ENCODE measurements at places on chromosomes 7 and 10.

DNA sequence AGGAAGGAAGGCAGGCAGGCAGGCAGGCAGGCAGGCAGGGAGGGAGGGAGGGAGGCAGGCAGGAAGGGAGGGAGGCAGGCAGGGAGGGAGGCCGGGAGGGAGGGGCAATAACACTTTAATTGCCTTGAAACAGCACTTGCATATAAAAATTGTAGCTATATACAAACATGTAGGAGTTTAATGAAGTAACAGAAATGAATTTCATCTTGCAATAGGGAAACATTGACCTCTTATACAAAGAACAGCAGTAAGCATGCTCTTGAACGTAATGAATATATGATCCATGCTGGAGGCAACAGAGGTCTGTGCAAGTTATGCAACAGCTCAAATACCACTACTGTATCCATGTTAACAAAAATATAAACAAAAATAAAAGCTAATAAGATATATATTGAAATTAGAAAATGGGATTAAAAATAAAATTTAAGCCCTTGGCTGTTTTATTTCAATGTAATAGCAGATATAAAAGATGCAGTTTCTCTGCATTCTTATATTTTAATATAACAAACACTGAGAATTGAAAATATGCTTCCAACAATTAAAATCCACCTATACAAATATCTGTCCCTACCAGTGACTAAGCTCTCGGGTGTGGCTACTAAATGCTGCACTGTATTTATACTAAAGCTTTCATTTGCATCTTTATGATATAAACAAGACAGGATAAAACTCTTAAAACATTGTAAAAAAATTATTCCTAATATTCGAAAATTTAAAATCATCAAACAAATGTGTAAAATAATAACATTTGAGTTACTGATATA is 50.3 kb downstream of the CACNA2D1 start:
- no peak for DNase-seq

GRCh38 chr7:120360918-120361317 is 87.9 kb downstream of the KCND2 start:
- no peak for DNase-seq

- DNase-seq: no peak
Observed at GRCh38 chr10:26881600-26882331, 21.0 kb upstream of the ABI1 start.

DNA sequence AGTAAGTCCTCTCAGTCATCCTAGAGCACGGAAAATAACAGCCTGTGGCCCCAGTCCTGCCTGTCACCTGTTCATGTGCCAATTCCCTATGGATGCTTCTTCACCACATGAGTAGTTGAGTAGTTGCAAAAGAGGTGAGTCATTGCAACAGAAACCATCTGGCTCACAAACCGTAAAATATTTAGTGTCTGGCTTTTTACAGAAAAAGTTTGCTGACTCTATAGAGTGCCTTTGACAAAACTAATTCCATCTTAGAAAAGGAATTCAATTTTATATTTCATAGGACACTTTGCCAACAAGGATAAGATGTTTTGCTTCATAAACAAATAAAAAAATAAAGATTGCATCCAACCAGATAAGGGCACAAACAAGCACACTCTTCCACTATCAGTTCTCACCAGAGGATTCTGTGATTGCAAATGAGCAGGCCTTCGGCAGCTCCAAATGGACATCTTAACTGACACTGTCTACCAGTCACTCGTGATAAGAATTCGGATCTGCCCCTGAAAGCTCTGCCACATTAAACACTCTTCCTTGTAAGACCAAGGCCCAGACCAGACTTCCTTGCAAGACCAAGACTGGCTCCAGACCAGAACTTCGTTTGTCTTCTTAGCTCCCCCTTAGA is 242.7 kb upstream of the SEMA3C start:
- DNase-seq: no peak

DNA sequence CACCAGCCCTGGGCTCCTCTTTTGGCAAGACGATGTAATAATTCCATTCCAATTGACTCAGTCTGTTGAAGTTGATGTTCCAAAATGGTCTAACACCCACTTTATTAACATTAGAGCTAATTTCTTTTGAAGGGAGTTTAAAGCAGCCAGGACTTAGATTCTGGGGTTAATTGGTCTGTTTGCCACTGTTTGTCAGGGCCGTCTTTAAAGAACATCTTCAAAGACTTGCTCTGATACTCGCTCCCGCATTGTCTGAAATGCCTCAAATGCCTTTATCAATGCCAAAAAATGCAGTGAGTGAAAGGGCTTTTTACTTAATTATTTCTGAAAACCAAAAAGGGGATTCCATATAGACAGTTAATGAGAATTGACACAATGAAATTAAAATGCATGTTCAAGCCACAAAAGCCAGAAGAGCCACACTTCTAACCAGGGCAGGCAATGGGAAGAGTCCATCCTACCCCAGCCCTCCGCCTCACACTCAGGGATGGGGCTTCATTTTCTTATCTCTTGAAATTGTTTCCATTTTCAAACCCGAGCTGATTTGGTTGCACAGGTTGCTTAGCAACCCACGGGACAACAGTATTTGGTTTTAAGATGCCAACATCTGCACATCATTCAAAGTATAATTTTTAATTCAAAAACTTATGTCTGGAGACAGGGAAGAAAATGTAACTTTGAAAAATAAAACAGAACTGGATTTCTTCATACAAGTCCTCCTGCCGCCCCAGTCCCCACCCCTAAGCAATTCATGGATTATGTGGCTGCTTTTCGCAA is 163.0 kb downstream of the FGFR2 start:
- no peak for DNase-seq

DNA sequence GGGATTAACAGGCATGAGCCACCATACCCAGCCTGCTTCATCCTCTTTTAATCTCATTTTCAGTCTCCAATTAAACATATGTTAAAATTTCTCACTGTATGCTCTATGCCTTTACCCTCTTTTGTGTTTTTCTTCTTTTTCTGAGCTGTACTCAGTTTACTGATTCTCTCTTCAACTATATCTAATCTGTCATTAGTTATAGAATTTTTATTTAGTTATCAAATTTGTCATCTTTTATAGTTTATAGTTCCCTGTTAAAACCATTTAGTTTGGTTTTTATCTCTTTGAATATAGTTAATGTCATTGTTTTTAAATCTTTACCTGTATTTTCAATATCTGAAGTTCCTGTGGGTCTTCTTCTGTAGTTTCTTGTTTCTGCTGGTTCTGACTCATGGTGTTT is 93.3 kb downstream of the KAT6B start:
- no peak for DNase-seq

DNA sequence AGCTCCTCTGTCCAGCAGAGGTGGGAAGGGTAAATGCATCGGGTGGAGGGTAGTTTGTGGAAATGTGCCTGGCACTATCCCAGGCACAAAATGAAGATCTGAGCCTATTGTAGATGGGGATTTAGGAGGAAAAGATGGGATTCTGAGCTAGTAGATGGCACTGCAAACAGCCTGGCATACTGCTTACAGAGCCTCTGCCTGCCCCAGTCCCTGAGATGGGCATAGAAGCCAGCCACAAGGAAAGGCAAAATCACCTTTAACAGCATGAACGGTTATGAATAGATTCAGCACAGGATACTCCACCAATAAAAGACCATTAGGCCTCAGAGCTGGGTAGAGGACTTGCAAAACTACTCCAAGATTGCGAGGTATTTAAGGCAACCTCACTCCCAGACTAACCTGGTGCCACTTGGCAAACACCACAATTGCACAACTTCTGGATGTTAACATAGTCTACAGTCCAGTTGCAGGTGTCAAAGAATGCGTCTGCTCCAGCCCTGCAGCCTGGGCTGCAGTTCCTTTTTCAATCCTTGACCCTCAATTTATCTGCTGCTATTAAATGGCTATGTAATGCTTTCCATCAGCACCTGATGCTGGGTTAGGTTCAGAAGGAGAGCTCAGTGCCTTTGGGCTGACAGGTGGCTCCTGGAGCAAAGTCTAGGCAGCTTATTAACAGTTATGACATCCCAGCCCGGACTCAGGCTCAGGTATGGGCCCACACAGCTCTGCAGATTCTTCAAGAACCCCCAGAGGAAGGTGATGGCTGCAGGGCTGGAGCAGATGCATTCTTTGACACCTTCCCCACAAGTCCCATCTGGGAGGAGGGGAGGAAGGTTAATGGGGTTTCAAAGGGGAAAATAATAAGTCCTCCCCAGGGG is 34.0 kb downstream of the CDHR3 start:
- DNase-seq: no peak

DNA sequence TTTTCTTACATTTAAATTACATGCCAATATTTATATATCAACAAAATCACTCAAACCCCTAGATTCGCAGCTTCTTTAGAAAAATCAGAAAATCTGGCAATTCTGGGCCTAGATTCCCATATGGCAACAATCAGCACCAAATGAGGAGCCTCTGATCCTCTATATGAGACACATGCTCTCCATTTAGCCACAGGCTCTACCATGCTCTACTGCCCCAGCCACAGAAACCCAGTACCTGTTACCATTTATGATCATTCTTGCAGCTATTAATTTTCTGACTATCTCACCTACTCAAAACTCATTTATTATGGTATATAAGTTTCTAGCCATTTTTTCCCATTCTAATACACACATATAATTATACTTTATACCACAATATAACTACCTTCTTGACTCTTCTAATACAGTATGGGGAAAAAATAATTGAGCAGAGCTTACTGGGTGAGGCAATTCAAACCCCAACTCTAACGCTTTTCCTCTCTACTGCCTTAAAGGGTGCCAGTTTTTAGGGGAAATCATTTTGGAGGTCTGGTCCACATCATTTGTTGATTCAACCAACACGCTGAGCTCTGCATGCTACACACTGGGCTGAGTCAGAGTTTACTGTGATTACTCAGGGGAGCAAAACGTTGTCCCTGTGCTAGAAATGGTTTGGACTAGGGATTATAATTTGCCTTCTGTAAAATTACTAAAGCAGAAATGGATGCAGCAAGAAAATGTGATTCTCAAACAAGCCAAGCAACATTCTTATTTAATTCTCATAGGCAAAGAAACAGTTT is 11.6 kb downstream of the PDLIM1 start:
- DNase-seq: no peak

GRCh38 chr7:6622134-6622710 is 6.8 kb downstream of the ZNF853 start:
- DNase-seq: no peak

GRCh38 chr7:37341033-37341630 is 107.5 kb downstream of the ELMO1 start:
- no peak for DNase-seq

GRCh38 chr10:69338547-69339450 is 60.5 kb downstream of the HK1 start:
- no peak for DNase-seq

All from uterus (tissue), 4 donors.